Caco-2 (cell line): ENCODE measurements at places on chromosomes 11 and 22. TPM values are rescaled to one million over a fixed set of nuclear protein-coding genes. Genes with fewer than 3 reads are reported as not detected.

DNA sequence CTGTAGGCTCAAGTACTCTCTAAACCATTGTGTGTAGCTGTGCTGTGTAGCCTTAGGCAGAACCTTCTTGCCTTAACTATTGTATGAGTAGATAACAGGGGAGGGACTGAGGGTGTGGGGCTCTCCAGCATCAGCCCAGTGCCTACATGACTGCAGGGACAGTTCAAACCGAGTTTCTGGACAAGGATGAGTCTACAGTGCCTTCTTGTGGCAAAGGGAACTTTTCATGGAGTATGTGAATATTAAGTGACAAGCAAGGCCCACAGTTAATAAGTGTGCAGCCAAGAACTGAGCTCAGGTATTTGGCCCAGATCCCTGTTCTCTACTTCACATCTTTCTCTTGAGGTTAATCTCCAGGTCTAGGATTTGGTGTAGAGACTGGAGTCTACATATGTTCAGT is 424.4 kb upstream of the LARGE1 start:
- DNase-seq, result no peak

DNA sequence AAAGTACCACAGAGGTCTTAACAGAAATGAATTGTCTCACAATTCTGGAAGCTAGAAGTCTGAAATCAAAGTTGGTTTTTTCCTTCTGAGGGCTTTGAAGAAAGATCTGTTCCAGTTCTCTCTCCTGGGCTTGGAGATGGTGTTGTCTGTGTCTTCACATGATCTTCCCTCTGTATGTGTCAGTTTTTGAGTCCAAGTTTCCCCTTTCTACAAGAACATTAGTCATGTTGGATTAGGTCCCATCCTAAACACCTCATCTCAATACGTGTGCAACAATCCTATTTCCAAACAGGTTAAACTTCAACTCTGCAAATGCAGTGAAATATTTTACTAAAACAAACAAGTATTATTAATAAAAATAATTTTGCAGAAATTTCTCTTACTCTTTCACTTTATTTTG is 3.1 kb upstream of the PTS start:
- DNase-seq, result no peak

GRCh38 chr22:39176143-39176713 is 23.7 kb upstream of the CBX7 start:
- peak; percentile 51 for DNase-seq

- DNase-seq, result peak; percentile 75
Measured at GRCh38 chr11:63937713-63938478, 906 bp upstream of the NAA40 start.

DNA sequence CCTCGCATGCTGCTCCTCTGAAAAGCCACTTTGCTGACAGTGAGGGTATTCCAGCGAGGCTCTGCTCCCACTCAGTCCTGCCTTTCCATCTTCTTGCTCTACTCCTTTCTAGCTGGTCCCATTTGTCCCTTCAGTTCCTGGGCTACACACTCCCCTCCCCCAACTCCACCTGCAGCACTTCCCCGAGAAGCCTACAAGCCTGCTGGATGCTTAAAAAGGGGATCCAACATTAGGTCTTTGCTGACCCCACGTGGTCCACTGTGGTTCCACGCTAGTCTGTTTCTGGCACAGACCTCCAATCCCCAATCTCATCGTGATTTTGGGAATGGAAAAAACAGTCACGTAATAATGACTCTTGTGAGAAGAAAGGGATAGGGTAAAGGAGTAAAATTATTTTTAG is 121.6 kb upstream of the SNX19 start:
- DNase-seq, result peak; percentile 48

- peak; percentile 84 for DNase-seq
Measured at GRCh38 chr11:72174302-72175070, 17.5 kb upstream of the FOLR1 start.

- no peak for DNase-seq
Measured at GRCh38 chr11:133238027-133238426, 294.3 kb downstream of the OPCML start.

- no peak for DNase-seq
Measured at GRCh38 chr11:34707462-34707840, 86.6 kb downstream of the EHF start.

GRCh38 chr11:86551288-86552092 is 120.9 kb downstream of the ME3 start:
- DNase-seq, result no peak

DNA sequence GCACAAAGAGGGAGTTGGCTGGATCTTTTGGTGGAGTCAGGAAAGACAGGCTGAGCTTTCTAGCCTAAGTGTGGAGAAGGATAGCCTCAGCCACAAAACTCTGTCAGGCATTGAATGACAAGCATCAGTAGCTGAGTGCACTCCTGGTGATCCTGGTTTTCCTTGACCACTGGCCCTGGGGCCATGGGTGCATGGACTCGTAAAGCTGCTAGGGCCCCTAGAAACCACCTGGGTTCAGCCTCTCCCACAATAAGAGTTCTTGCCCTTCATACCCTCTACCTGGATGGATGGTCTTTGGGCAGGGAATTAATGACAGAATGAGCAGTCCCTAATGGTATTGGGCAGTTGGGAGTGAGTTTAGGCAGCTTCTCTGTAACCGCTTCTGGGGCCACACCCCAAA is 22.9 kb downstream of the TUB start:
- DNase-seq, result no peak

DNA sequence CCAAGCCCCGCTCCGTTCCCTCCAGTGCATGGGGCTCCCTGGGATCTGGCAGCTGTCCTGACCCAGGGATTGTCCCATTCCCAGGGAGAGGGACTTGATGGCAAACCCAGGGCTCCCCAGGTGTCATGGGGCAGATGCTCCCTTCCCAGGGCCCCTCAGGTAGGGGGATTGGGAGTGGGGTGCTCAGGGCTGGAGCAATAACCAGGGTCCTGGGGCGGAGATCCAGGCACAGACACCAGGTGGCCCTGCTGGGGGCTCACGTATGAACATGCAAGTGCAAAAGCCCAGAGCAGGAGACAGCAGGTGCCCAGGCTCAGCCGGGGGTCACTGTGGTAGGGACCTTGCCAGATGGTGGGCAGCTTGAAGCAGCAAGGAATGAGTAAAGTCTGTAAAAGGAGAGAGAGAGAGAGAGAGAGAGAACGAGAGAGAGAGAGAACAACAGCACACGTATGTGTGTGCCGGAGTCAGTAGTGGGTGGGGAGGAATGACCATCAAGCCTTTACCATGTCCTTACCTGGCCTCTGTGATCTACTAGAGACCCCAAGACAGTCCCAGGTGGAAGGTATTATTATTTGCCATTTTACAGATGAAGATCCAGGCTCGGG is 19.3 kb upstream of the MPPED1 start:
- no peak for DNase-seq

GRCh38 chr11:95924414-95924760 is 480 bp upstream of the MTMR2 start:
- no peak for DNase-seq

GRCh38 chr22:46023558-46023981 is 46.6 kb upstream of the WNT7B start:
- no peak for DNase-seq

GRCh38 chr11:8281266-8281665 is 17.6 kb upstream of the LMO1 start:
- DNase-seq, result no peak

GRCh38 chr11:101446726-101447125 is 137.1 kb downstream of the TRPC6 start:
- DNase-seq, result no peak

GRCh38 chr22:22484023-22484422 is 24.5 kb downstream of the ZNF280B start:
- DNase-seq, result no peak

DNA sequence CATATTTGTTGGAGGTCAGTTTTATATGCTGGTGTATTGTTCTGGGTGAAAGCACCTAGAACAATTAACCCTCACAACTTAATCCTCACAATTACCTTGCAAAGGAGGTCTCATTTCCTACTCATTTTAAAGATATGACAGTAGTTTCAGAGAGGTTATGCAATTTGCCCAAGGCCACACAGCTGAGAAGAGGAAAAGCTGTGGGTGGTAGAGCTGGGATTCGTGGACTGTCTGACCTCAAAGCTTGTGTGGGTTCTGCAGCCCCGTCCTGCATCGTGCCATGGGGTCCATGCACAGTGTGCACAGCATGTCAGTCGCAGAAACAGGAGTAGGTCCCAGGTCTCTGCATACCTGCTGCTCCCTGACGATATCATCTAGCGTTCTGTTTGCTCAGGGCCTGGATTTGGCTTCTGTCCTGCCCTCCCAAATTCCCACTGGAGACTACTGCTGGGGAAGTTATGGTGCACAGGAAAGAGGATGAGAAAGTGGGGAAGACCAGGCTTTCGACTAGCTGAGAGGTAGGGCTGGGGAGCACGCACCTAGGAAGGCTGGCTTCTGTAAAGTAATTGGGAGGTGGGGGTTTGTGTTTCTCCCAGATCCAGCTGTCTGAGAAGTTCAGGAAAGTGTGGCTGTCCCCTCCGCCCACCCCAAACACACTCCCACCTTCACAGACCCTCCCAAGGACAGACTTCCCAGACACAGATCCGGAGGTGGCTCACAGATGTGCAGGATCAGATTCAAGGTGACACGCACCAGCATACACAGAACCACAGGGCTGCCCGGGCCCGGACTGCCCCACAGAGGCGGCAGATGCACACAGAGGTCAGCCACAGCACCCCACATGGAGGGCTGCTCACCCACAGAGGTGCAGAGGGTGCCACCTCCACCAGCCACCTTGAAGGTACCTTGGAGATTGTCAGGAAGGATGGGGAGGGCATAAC is 2.0 kb downstream of the BACE1 start:
- DNase-seq, result no peak

- DNase-seq, result no peak
Measured at GRCh38 chr11:101786916-101787315, 127.9 kb upstream of the CEP126 start.

GRCh38 chr11:74696500-74696899 is 34.7 kb downstream of the CHRDL2 start:
- no peak for DNase-seq

- DNase-seq, result no peak
Measured at GRCh38 chr11:123740787-123741158, 687 bp downstream of the ZNF202 start.

DNA sequence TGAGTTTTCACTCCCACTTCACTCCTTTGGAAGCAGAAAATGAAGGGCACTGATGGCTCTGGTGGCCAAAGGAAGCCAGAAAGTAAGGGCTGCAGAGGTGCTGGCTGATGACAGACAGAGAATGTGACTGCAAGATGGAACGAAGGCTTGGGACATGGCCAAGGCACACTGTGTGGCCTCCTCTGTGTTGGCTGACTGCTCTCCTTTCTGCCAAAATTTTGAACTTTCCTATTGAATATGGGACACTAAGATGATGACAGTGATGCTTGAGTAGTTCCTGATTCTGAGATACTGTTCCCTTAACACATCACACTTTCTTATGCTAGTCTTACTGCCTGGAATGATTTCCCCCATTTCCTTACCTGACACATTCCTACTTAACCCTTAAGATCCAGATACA is 156.4 kb downstream of the SWAP70 start:
- DNase-seq, result no peak

DNA sequence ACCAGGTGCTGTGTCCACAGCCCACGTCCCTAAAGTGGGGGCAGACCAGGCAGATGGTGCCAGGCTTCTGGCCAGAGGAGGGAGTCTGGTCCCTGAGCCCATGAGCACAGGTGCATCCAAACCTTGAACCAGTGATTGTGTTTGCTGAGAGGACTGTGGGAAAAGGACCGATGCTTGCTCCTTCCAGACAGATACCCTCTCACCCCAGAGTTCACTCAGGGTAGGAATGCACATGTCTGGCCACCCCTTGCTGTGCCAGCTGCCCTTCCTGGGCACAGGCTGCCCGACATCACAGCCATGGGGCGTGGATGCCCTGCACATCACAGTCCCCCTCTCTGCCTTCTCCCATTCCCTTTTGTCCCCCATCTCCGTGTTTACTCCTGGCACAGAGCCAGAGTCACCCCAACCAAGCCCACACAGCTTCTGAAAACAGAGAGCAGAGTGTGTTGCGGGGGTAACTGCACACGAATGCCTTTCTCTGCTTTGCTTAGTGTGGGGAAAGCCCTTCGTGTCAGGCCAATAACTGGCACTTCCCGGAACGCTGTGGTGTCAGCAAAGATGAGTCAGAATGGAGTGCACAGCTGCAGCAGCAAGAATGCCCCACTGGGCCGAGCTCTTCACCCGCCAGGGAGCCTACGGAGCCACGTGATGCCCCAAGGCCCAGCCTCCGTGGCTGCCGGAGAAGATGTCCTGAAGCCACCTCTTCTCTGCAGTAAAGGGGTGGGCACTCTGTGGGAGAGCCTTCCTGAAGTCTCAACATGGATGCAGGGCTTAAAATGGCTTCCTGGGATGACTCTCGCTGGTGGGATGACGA is 7.6 kb downstream of the CARS1 start:
- DNase-seq, result no peak

- DNase-seq, result no peak
Measured at GRCh38 chr11:90309693-90310092, 86.8 kb upstream of the CHORDC1 start.

DNA sequence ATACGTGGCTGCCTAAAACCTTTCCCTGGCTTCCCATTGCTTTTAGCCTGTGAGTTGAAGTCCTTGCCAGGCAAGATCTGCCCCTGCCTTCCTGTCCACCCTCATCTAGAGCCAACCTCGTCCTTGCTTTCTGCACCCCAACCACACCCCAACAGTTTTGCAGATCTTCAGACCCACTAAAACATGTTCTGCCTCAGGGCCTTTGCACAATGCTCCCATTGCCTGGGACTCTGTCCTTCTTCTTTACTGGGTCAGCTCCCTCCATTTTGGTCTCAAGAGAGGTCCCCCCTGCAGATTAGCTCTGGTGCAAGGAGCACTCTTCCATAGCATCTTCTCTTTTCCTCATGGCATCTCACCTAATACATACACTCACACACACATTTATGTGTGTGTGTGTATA is 8.4 kb upstream of the ANAPC15 start:
- no peak for DNase-seq

DNA sequence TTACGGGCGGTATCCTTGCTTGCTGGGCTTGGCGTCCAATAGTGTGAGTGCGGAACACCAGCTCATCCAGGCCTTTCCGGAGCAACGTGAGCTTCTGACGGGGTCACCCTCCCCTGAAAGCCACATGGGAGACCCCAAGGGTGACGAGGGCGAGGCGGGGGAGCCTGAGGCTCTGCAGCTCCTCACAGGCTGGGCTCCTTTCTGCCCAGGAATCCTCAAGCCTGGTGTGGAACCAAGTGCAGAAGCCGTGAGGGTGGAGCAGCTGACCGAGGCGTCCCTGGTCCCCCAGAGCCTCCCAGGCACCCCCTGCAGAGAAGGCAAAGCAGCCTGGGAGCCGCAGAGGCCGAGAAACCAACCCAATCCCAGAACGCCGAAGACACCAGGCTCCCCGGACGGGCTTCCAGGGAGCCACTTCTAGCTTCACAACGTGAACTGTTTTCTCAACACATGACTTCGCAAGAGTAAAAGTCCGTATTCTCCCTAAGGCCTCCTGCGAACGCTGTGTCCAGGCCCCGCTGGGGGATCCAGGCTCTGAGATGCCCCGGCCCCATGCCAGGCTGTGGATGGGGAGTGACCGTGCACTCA is 530.3 kb downstream of the BRD1 start:
- DNase-seq, result no peak

- no peak for DNase-seq
Measured at GRCh38 chr22:36301851-36302250, 48.9 kb downstream of the APOL1 start.

Gene MCM5
- 99.6 and 107 TPM in 2 replicates for total RNA-seq

Gene MPPED2
- total RNA-seq, result not detected in 2 replicates

Gene LRP4
- total RNA-seq, result 9.3 and 11.1 TPM in 2 replicates

Gene OR56A1
- not detected in 2 replicates for total RNA-seq

Gene MPZL3
- total RNA-seq, result 29.6 and 31.8 TPM in 2 replicates

Gene SCUBE1
- not detected in 2 replicates for total RNA-seq

Gene PGR
- total RNA-seq, result not detected in 2 replicates

Gene DEPDC7
- 17.0 and 17.2 TPM in 2 replicates for total RNA-seq

Gene OR4P4
- not detected in 2 replicates for total RNA-seq
